Fibroblast of skin of back (primary cell): ENCODE measurements at places on chromosomes 7 and 10.
A peak's percentile ranks its signal among the peaks of the same experiment; 100 is the strongest.

DNA sequence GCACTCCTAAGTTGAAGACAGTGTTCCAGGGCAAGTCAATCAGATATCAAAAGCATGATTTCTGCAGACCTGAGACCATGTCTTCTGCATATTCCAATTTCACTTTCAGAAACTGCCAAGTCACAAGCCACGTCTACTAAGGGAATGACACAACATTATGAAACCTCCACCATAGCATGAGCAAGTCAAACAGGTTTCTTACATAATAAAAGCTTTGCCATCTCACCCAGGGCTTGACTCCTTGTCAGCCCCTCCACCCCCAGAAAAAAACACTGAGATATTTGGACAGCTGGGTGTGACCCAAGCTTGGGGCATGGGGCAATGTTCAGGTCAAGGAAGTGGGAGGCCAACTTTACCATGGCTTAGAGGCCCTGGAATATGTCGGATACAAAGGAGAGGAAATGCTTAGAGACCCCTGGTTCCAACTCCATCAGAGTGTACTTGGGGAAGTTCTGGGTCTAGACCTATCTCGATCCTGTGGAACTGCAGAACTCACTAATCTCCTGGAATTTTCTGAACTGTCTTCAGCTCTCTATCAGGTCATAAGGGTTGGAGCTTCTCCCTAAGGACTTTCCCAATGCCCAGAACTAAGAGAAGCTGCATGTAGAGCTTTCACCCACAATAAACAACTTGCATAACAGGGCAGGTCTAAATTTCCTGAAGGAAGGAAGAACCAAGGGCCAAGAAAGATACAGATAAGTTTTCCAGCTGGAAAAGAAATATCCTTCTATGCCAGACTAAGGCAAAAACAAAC, 80.6 kb upstream of the NAMPT start:
- DNase-seq: no peak

DNA sequence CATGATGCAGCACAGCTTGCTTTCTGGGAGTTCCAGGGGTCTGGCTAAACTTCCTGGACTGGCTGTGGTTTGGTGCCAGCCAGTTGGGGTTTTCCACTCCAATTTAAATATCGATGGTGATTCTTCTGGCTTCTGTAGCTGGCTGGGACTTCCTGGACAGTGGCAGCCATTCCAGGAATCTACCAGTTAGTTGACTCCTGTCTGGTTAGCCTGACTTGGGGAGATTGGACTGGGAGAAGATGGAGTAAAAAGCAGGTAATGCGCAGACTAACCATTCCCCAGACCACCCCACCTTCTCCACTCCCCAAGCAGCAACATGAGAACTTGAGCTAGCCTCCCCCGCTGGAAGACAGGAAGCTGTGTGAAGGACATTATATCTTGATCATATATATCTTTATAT, 6.3 kb upstream of the PIP4K2A start:
- DNase-seq: no peak

- DNase-seq: peak; percentile 76
Observed at GRCh38 chr10:15144788-15145187, 23.7 kb downstream of the NMT2 start.

GRCh38 chr10:14605231-14605925, 169.3 kb downstream of the FAM107B start:
- DNase-seq: peak; percentile 52

- DNase-seq: peak; percentile 88
Observed at GRCh38 chr7:90825779-90826178, 229.7 kb downstream of the CDK14 start.

DNA sequence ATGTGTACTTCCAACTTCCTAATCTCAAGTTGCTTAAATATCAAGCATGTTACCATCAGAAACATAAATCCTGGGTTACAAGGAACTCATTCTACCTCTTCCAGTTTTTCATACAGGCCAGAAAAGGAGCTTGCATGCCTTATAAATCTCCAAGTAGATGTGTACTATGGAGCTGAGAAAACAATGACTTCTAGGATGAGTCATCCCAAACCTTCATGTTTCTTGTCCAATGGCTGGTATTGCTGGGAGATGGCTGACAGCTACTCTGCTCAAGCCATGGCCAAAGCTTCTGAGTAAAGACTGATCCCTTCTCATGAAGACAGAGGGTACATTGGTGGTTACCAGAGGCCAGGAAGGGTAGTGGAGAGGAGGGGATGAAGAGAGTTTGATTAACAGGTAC, 8.6 kb downstream of the RAPGEF5 start:
- DNase-seq: peak; percentile 7

GRCh38 chr10:74887614-74888284, 61.3 kb downstream of the KAT6B start:
- DNase-seq: no peak

DNA sequence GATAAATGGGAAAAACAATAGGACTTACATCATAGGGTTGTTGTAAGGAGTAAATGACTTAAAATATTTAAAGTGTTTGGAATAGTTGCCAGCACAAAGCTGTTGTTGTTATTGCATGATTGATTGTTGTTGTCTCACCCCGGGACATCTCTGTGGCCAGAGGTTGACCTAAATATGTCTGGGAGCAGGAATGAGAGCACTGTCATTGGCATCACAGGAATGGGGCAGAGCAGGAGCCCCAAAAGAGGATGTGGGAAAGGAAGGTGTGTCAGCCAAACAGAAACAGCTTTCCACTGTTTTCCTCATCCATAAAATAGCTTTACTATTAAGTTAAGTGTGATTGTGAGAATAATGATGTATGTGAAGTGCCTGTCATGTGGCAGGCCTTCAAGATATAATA, 121.6 kb downstream of the TMEM168 start:
- DNase-seq: peak; percentile 3
